ENCODE measurements at places on chromosomes 1 and 21.

DNA sequence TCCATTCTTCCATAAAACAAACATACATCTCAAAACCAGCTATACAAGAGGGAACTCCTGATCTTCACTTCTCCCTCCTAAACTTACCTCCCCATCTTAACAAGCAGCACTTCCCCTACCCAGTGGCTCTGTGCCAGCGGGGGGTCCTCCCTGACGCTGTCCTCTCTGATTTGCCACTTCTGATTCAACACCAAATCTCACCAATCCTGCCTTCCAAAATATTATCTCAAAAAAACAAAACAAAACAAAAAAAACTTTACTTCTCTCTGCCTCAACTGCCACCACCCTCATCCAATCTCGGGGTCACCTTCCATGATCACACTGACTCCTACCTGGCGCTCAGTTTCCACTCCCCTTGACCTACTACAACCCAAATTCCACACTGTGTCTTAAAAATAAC is 72.8 kb downstream of the SLC45A1 start:
- DNase-seq, result no peak

DNA sequence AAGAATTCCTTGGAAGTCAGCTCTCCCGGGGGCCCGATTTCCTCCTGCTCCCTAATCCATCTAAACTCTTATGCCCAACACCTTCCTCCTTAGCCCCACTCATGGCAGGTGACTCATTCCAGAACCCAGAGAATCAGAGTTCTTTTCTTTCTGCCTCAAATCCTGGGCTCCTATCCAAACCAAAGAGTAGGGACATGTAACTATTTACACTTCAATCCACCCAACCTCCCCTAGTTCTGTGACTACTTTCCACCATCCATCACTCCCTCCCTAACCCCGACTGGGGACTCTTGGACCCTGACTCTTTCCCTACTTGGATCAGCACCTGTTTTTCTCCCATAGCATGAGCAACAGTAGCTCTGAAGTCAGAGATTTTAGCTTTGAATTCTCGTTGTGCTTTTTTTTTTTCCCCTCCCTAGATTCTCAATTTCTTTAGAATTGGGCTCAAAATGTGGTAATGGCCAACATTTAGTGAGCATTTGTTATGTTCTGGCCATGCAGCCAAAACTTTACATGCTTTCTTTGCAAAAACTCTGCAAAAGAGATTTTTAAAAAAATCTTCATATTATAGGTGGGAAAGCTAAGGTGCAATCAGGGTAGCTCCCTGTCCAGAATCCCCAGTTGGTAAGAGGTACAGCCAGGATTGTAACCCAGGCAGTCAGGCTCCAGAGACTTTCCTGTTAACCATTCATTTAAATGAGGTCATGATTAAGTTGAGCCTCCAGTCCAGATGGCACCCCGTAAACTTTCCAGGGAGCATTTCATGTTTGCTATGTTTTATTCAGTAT is 7.5 kb upstream of the CYP4A11 start:
- DNase-seq, result no peak

DNA sequence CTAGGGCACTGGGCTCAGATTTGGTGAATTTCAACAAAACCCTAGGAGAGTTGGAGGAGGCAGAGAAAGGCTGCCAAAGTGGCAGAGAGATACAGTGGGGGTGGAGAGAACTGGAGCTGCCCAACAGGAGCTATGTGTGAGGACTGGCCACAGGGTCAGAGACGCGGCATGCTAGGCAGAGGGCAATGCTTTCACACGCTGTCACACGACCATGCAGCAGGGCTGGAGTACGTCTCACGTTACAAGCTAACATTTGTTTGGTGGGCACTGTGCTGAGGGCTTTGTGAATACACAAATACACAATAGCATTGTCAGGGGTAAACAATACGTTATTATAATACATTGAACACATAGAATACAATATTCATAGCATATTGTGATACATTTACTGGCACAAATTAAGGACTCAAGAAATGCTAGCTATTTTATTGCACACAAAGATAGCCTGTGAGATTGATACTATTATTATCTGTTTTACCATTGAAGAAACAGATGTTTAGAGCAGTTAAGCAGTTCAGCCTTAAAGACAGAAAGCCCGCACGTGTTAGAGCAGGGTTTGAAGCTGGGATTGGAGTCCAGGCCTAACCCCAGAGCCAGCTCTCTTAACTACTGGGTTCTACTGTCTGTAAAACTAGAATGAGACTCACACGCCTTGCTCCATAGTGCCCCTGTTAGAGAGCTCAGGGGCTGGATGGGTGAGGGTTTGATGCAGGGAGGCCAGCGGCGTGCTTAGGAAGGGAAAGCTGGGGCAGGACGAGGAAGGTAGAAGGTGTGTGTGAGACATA is 4.5 kb downstream of the RAB7B start:
- DNase-seq, result no peak

DNA sequence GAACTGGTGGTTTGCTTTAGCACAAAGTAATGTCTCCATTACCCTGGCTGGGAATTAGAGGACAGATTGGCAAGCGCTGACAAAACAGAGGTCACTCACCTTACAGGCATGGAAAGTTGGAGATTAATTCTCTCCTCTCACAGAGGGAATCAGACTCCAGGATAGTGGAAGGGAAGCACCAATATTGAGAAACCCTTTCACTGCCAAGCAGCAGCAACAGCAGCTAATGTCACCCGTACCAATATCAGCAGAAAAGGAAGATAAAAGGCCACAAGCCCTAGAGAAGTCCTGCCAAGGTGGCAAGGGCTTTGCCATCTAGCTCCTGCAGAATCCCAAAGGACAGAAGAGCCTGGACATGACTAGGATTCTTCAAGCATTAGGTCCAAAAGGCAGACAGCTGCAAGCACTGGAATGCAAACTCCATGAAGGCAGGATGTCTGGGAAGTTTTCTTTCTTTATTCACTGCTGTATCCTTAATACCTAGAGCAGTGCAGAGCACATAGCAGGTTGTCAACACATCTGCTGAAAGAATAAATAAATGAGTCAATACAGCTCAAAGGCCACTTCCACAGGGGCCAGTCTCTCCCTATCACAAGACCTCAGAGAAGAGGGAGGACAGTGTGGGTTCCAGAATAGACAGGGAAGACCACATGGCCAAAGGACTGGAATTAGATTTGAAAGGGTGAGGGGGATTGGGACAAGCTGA is 57.2 kb downstream of the ERI3 start:
- DNase-seq, result no peak

- peak; percentile 21 for DNase-seq
These were observed 256.5 kb upstream of the TMEM51 start for GRCh38 chr1:14897080-14897449.

DNA sequence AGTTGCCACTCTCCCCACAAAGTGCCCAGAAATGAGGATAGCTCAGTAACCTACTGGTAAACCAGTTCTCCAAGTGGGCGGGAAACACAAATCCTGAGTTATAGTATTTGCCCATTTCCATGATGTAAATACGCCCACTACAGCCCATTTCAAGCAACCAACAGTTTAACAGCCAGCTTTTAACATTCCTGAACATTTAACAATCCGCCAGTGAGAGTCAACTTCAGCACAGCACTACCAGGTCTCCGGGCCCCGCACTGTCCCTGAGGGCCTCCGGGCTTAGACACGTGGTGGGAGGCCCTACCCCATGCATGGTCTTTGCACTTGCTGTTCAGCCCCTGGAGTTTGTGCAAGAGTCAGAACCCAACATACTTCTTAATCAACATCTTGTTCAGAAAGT is 132.0 kb upstream of the CTTNBP2NL start:
- DNase-seq, result no peak

GRCh38 chr1:55310505-55310971 is 95.4 kb upstream of the USP24 start:
- DNase-seq, result peak; percentile 99

All from fibroblast of skin of right biceps (primary cell).